Panc1 (cell line): ENCODE measurements at places on chromosomes 7 and 10.

- H3K36me3 ChIP-seq = no peaks in the 10 kb centered on the region
- no peak overlapping the region for H3K27ac ChIP-seq
- no peak for DNase-seq
- H3K27me3 ChIP-seq = no peaks in the 10 kb centered on the region
- H3K4me3 ChIP-seq = no peak overlapping the region
Observed at GRCh38 chr10:67114945-67115344, 189.1 kb downstream of the LRRTM3 start.

- DNase-seq = no peak
- no peaks in the 10 kb centered on the region for H3K4me1 ChIP-seq
- H3K36me3 ChIP-seq = no peaks in the 10 kb centered on the region
- H3K27ac ChIP-seq = no peak overlapping the region
Observed at GRCh38 chr10:90204131-90204955, 503.0 kb downstream of the KIF20B start.

- no peaks in the 10 kb centered on the region; the same call in 1 of the 2 replicates for H3K4me1 ChIP-seq
- peaks cover 5% of the 10 kb centered on the region; the same call in 1 of the 2 replicates for H3K27me3 ChIP-seq
- no peak for DNase-seq
- peak overlapping the region; percentile 54 for H3K4me3 ChIP-seq
Observed at GRCh38 chr10:101120520-101120883, 10.6 kb upstream of the TLX1 start.

GRCh38 chr7:95784796-95785195 lies 12.4 kb downstream of the DYNC1I1 start:
- H3K4me3 ChIP-seq = no peak overlapping the region
- no peaks in the 10 kb centered on the region for H3K4me1 ChIP-seq

- H3K4me1 ChIP-seq = no peaks in the 10 kb centered on the region; the same call in 1 of the 2 replicates
- H3K27ac ChIP-seq = no peak overlapping the region
- H3K27me3 ChIP-seq = no peaks in the 10 kb centered on the region
- H3K4me3 ChIP-seq = no peak overlapping the region
Observed at GRCh38 chr10:57993302-57993701, 274.4 kb downstream of the IPMK start.

DNA sequence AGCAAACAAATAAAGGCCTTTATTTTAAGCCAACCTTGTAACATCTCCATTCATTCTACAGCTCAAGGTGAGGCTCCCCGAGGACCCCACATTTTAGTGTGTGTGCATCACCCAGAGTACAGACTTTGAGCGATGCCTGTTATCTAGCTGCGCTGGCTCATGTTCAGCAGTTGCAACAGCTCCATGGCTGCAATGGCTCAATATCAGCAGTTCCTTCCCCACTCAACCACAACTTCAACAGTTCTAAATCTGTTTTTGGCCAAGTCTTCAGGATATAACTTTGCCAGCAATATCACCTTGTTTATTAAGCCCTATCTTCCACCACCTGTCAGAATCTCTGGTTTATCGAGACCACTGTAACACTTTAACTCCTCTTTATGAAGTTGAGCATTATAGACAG lies 95.8 kb downstream of the WNT2 start:
- no peaks in the 10 kb centered on the region for H3K27me3 ChIP-seq
- no peaks in the 10 kb centered on the region for H3K36me3 ChIP-seq
- no peak overlapping the region for H3K4me3 ChIP-seq
- no peak overlapping the region for H3K27ac ChIP-seq
- H3K4me1 ChIP-seq = no peaks in the 10 kb centered on the region
